Fibroblast of lung (primary cell): ENCODE measurements at places on chromosomes 16 and 17. TPM values are rescaled to one million over a fixed set of nuclear protein-coding genes. Genes with fewer than 3 reads are reported as not detected.

Gene KRT25
- polyA plus RNA-seq: not detected in 2 replicates

Gene MYADML2
- polyA plus RNA-seq: not detected in 2 replicates

Gene KRT39
- 0.19 and 0.22 TPM in 2 replicates for polyA plus RNA-seq

Gene CDH8
- polyA plus RNA-seq: not detected in 2 replicates

Gene TMED6
- polyA plus RNA-seq: 0.08 TPM in 1 of 2 replicates, not detected in the other

Gene RAPGEFL1
- 1.6 and 1.7 TPM in 2 replicates for polyA plus RNA-seq

Gene PYDC1
- not detected in 2 replicates for polyA plus RNA-seq

GRCh38 chr16:87273471-87274030, 43.6 kb downstream of the C16orf95 start:
- no peak for DNase-seq

DNA sequence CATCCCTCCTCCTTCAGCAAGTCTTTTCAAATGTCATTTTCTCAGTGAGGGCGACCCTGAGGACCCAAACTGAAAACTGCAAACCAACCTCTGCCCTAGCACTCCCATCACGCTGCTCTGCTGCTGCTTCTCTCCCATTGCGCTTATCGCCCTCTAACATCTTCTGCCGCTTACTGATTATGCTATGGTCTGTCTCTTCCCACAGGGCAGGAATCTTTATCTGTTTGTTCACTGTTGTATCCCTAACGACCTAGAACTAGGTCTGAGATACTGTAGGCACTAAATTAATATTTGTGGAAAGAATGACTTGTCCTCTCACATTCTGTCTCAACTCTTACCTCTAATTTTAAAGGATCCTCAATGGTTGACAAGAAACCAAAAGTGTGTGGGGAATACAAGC, 12.5 kb downstream of the ZSCAN32 start:
- no peak for DNase-seq

GRCh38 chr16:5257462-5257861, 159.9 kb upstream of the EEF2KMT start:
- peak; percentile 1 for DNase-seq

DNA sequence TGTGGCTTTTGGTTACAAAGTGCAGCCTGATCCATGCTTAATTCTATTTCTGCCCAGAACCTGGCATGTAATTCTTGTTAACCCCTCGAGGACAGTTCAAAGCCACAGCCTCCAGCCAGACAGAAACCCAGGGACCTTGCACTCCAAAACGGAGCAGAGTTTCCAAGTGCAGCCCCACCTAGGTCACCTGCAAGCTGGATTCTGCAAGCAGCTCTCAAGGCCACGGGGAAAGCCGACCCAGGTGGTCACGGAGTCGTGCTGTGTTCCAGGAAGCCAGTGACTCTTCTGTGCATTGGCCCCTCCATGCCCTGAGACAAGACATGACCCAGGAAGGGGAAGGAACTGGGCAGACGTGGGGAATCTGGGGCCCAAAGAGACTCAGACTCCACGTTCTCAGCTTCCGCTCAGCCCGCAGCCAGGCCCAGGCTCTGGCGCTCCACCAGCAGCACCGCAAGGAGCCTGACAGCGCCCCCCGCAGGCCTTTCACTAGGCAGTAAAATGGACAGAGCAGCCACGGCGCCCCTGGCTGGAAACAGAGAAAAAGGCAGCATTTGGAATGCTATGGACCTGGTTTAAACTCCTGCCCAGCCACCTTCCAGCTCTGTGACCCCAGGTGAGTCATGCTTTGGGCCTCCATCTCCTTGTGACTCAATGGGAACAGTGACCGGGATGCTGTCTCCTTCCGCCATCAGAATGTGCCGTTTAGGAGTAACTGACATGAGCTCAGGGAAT, 27.3 kb upstream of the GSG1L start:
- peak; percentile 70 for DNase-seq

GRCh38 chr16:14364386-14365199, 265.5 kb downstream of the PARN start:
- DNase-seq: peak; percentile 96

- peak; percentile 51 for DNase-seq
Measured at GRCh38 chr17:67377488-67378453, 690 bp downstream of the PITPNC1 start.

- no peak for DNase-seq
Measured at GRCh38 chr17:64551461-64551860, 44.7 kb downstream of the CEP95 start.

DNA sequence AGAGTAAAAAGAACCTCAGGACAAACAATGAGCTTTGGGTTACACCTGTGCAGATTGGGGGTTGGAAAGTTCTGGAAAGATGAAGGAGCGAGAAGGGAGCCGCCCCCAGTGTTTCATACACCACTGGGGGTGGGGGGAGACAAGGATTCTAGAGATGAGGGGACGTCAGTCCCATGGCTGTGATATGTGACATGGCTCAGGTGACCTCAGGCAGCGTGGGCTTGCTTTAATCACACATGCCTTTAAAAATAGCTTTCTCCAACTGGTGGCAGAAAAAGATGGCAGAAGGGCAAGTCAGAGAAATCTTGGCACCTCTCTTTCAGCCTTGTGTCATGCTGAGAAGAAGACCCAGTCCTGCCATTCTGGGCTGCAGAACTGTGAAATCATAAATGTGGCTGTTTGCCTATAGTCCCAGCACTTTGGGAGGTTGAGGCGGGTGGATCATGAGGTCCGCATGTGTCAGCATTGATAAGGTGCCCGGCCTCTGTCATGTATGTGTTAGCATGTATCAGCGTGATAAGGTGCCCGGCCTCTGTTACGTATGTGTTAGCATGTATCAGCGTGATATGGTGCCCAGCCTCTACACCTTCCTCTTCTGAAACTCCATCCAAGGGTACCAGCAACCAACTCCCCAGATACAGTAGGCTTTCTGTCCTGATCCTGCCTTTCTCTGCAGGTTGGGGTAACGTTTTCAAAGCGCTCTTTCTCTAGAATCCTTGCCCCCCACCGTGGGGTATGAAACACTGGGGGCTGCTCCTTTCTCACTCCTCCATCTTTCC, 25.0 kb downstream of the WIPI1 start:
- DNase-seq: no peak

DNA sequence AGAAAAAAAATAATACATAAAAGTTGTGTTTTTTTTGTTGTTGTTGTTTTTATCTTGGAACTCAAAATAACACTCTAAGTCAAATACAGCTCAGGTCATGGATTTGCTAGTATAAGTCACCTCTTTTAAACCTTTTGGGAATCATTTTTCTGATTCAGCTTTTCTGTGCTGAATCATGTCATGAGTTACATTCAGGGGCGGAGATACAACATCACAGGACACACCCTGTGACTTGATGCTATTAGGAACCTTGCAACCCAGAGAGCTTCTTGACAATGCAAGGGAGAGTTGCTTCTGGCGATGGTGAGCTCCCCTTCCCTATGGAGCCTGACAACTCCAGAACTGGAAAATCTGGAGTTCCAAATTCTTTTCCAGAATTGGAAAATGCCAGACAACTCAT, 358.3 kb upstream of the C16orf82 start:
- no peak for DNase-seq

DNA sequence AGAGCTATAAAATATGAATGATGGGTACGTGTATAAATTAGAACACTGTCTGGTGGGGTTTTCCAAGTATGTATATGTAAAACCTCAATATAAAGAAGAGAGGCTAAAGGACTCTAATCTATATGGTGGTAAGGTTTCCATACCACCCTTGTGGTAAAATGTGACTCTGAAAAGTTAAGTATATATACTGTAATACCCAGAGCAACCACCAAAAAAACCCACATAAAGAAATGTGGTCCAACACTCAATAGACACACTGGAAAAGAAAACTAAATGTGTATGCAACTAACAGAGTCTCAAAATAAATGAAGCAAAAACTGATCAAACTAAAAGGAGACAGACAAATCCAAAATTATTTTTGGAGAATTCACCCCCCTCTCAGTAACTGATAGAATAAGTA, 72.2 kb downstream of the XPO6 start:
- no peak for DNase-seq

GRCh38 chr16:8548166-8548565, 42.1 kb downstream of the TMEM114 start:
- DNase-seq: no peak

DNA sequence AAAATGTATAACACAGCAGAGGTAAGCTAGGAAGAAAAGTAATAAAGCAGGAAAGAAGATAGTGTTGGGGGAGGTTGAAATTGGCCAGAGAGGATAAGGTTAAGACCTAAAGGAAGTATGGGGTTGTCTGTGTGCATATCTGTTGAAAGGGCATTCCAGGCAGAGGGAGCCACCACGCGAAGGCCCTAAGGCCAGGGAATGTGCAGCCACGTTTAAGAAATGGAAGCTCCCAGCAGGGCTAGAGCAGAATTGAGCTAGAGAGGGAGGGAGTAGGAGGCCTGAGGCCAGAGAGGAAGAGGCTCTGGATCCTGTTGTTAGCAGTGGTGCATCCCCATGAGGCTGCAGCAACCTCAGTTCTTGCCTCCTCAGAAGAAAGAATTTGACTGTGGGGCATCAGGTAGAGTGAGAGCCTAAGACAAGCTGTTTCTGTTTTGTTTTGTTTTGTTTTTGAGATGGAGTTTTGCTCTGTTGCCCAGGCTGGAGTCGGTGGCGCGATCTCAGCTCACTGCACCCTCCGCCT, 59.0 kb upstream of the CACNG5 start:
- no peak for DNase-seq

DNA sequence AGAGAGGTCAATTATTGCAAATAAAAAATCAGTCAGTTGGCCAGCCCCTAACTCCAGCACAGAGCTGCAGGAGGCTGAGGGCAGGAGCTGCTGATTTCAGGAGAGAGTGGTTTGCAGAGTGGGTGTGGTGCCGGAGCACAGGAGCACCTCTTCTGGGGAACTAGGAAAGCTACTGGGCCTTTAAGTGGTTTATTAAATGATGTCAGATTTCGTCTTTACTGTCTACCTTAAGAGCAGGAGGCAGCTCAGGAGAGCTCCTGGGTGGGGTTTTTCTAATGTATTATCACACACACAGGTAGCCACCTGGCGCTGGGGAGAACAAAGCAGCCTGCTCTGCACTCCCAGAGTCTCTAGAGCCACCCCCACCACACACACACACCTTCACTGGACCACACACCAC, 11.5 kb upstream of the HAS3 start:
- no peak for DNase-seq

DNA sequence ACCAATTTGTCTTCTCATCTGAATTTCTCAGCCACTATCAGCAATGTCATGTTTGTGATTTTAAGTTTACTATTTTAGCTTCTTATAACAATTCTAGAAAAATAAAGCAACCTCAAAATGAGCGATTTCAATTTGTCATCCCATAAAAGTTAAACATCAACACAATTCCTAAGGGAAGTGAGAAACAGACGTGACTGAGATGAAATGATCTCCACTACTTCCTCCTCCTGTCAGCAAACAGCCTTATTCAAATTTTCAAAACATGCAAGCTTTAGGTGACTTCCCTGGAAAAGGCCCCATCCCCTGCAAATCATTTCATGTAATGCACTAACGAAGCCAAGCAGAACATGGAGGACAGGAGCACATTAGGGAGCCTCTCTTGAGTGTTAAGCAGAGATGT, 64.9 kb downstream of the ZNF652 start:
- DNase-seq: no peak

GRCh38 chr17:48927978-48928745, 16.5 kb downstream of the SNF8 start:
- no peak for DNase-seq

- DNase-seq: peak; percentile 50
Measured at GRCh38 chr16:64615630-64616280, 506.1 kb downstream of the CDH11 start.

DNA sequence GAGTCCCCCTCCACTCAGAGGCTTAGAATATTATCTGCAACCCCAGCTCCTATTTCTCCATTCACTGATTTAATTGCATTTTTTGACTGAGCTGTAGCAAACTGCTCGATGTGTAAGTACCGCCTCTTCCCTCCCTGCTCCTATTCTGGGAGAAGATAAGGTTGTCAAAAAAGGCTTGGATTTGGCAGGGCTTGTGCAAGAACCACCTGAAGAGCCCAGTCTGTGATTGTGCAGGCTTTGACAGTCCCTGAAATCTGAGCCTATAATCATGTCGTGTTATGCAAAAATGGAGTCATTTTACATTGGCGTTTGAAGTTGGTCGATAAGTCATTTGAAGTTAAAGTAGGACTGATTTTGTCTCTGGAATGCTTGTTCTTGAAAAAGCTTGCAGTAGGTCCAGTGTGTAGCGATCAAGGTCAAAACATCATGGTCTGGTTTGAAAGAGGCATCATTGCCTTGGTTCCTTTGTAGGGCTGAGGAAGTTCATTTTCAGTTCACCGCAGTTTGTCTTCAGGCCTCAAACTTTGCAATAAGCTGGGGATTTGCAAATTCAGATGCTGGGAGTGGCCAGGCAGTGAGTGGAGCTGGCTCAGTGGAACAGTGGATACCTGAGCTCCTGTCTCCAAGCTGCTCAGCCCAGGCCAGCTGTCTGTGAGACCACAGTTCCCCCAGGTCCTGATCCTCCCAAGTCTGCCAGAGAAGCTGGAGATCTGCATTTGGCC, 68.8 kb downstream of the KATNIP start:
- DNase-seq: no peak

DNA sequence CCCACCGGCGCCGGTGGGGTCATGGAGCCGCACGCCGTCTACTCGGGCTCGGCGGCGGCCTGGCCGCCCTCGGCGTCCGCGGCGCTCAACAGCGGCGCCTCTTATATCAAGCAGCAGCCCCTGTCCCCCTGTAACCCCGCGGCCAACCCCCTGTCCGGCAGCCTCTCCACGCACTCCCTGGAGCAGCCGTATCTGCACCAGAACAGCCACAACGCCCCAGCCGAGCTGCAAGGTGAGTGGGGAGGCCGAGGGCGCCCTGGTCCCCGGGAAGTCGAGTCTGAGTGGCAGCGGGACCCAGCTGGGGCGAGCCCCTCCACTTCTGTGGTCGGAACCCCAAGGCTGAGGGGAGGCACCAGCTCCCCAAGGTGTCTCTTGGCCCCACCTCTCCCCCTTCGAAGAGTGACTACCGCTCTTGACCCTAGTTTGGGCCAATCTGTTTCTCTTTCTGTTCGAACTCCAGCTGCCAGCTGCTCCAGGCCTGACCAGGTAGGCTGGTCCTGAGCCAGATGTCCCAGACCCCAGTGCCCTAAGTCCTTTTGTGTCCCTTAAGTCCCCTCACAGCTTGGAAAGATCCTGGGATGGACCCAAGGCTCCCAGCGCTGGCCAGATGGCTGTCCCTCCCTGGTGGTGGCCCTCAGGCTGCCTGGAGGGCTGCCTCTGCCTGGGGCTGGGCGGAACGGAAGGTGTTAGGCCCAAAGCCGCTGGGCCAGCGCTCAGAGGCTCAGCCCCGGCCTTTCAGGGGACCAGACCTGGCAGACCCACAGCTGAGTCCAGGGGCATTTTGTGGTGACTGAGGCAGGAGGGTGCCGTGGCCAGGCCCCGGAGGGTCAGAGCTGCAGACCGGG, 1.2 kb downstream of the FOXF1 start:
- no peak for DNase-seq

GRCh38 chr17:37791447-37792399, 46.9 kb upstream of the HNF1B start:
- DNase-seq: peak; percentile 32

- DNase-seq: no peak
Measured at GRCh38 chr17:40330850-40331470, 22.0 kb downstream of the RARA start.

GRCh38 chr16:67873435-67874370, 851 bp downstream of the EDC4 start:
- DNase-seq: peak; percentile 14

GRCh38 chr16:1351215-1351581, 480 bp downstream of the TSR3 start:
- no peak for DNase-seq
